ENCODE measurements at places on chromosomes 11 and 22. TPM values are rescaled to one million over a fixed set of nuclear protein-coding genes. Genes with fewer than 3 reads are reported as not detected.

DNA sequence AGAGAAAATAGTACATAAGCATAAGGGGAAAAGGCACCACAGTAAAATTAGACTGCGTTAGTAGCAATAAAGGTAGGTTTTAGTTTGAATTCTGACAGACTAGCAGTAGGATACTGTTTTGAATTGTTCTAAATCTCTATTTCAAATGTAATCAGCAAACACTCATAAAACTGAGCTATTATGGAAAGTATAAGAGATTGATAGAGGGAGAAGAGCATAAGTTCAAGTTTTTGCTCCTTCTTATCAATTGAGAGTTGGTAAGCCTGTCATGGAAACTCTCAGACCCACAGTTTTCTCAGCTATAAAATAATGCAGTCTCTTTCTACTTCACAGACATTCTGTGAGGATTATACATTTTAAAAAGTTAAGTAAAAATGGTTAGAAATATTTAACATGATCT is 840.2 kb upstream of the CNTN5 start:
- H3K27ac ChIP-seq, result no peak overlapping the region
- H3K4me3 ChIP-seq, result no peak overlapping the region
- H3K27me3 ChIP-seq, result no peaks in the 10 kb centered on the region
- H3K36me3 ChIP-seq, result no peaks in the 10 kb centered on the region
- H3K4me1 ChIP-seq, result no peaks in the 10 kb centered on the region

GRCh38 chr22:47029244-47030074 is 267.0 kb downstream of the TBC1D22A start:
- no peaks in the 10 kb centered on the region for H3K4me1 ChIP-seq
- no peaks in the 10 kb centered on the region for H3K27me3 ChIP-seq
- H3K4me3 ChIP-seq, result no peak overlapping the region
- no peak for DNase-seq
- no peaks in the 10 kb centered on the region for H3K36me3 ChIP-seq
- H3K27ac ChIP-seq, result no peak overlapping the region

DNA sequence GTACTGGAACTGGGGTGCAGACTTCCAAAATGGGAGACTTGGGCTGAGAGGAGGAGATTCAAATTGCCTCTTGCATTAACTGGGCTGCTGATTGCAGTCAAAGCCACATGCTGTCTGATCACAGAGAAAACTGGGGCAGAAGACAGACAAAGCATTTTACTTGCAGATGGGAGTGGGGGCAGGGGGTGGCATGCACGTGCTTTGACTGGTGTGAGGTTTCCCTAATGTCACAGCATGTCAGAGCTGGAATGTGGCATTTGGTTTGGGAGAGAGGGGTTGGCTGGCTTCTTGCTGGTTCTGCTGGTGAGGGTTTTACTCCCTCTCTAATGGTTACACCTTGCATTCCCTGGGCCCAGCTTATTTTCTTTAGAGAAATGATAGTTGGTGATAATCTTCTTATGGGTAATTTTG is 2.9 kb downstream of the TUB start:
- H3K27ac ChIP-seq, result no peak overlapping the region
- no peak overlapping the region for H3K4me3 ChIP-seq
- H3K36me3 ChIP-seq, result no peaks in the 10 kb centered on the region

Gene OR51B2
- total RNA-seq, result not detected

All from IMR-90 (cell line).